Spinal cord (tissue), 10 donors: ENCODE measurements at places on chromosomes 4 and X. TPM values are rescaled to one million over a fixed set of nuclear protein-coding genes. Genes with fewer than 3 reads are reported as not detected.

- H3K4me3 ChIP-seq = no peak overlapping the region
- H3K27me3 ChIP-seq = no peaks in the 10 kb centered on the region
- no peak overlapping the region for H3K27ac ChIP-seq
- no peaks in the 10 kb centered on the region for H3K36me3 ChIP-seq
- H3K4me1 ChIP-seq = no peaks in the 10 kb centered on the region
These were observed 67.4 kb downstream of the ZNF827 start for GRCh38 chr4:145871209-145871608.

DNA sequence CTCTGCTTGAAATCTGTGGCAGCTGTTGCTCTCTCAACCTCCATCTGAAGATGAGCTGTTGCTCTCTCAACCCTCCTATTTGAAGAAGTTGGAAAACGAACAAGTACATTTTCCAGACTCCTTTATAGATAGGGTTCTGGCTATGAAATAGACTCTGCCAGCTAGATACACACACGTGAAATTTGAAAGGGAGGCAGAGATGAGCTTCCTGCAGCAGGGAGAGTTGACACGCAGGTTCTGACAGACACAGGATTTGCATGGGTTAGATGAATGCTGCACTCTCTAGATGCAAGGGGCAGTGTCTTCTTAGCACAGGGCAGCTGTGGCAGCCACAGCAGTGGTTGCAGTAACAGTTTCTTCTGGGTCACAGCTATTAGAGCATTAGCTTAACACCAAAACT is 8.0 kb upstream of the PYURF start:
- DNase-seq = no peak
- H3K27me3 ChIP-seq = no peaks in the 10 kb centered on the region
- H3K4me1 ChIP-seq = no peaks in the 10 kb centered on the region

GRCh38 chr4:105246712-105247111 is 100.0 kb downstream of the TET2 start:
- no peaks in the 10 kb centered on the region for H3K27me3 ChIP-seq
- no peaks in the 10 kb centered on the region for H3K4me1 ChIP-seq
- no peak overlapping the region for H3K27ac ChIP-seq
- DNase-seq = no peak

- H3K4me3 ChIP-seq = no peak overlapping the region
- DNase-seq = no peak
- H3K27ac ChIP-seq = no peak overlapping the region
- no peaks in the 10 kb centered on the region for H3K36me3 ChIP-seq
- no peaks in the 10 kb centered on the region for H3K4me1 ChIP-seq
These were observed 91.5 kb upstream of the MAP9 start for GRCh38 chr4:155468282-155468681.

DNA sequence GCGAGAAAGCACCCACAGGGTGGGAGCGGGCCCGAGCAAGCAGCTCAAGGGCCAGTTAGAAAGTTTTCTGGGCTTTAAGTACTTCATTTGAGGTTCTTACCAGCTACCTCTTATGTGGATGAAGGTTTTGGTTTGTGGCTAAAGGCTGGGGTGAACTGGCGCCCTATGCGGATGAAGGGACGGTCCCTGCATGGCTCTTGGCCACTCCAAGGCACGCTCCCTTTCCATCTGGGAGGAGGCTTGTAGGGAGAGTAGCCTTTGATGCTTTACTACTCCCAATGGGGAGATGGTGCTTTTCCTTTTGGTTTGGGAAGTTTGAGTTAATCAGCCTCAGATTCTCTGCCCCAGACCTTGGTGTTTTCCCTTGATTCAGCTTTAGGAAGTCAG is 17.7 kb downstream of the MRFAP1 start:
- H3K36me3 ChIP-seq = peaks cover 5% of the 10 kb centered on the region
- peaks cover 22% of the 10 kb centered on the region for H3K4me1 ChIP-seq
- H3K4me3 ChIP-seq = no peak overlapping the region
- H3K27ac ChIP-seq = no peak overlapping the region

- H3K27ac ChIP-seq = no peak overlapping the region
- no peaks in the 10 kb centered on the region for H3K36me3 ChIP-seq
- H3K4me3 ChIP-seq = no peak overlapping the region
- no peaks in the 10 kb centered on the region for H3K4me1 ChIP-seq
These were observed 638.5 kb upstream of the FAM241A start for GRCh38 chr4:111506706-111507105.

GRCh38 chr4:76589872-76590797 is 155.1 kb downstream of the SHROOM3 start:
- peak; percentile 26 for DNase-seq
- no peaks in the 10 kb centered on the region for H3K27me3 ChIP-seq
- H3K4me3 ChIP-seq = no peak overlapping the region
- H3K36me3 ChIP-seq = peaks cover 3% of the 10 kb centered on the region
- peak overlapping the region; percentile 68 for H3K27ac ChIP-seq

GRCh38 chr4:88908521-88908920 is 148.5 kb downstream of the FAM13A start:
- H3K27ac ChIP-seq = no peak overlapping the region
- DNase-seq = no peak
- no peaks in the 10 kb centered on the region for H3K4me1 ChIP-seq
- no peaks in the 10 kb centered on the region for H3K27me3 ChIP-seq
- H3K36me3 ChIP-seq = no peaks in the 10 kb centered on the region
- no peak overlapping the region for H3K4me3 ChIP-seq

The RNF150 gene
- total RNA-seq = 28.0 TPM

The AMBN gene
- not detected for total RNA-seq

GRCh38 chrX:129461801-129462456 is 61.4 kb downstream of the SMARCA1 start:
- H3K36me3 ChIP-seq = no peaks in the 10 kb centered on the region
- DNase-seq = no peak
- H3K4me1 ChIP-seq = no peaks in the 10 kb centered on the region
- no peak overlapping the region for H3K4me3 ChIP-seq

- H3K4me1 ChIP-seq = no peaks in the 10 kb centered on the region
- no peak overlapping the region for H3K27ac ChIP-seq
- no peaks in the 10 kb centered on the region for H3K27me3 ChIP-seq
- no peak for DNase-seq
These were observed 1659.8 kb upstream of the ADGRL3 start for GRCh38 chr4:59540311-59540710.

The UGT8 gene
- total RNA-seq = 319 TPM

GRCh38 chrX:56797574-56798338 is 68.7 kb downstream of the NBDY start:
- peaks cover 5% of the 10 kb centered on the region for H3K36me3 ChIP-seq
- no peak overlapping the region for H3K4me3 ChIP-seq
- H3K4me1 ChIP-seq = peaks cover 36% of the 10 kb centered on the region
- H3K27me3 ChIP-seq = no peaks in the 10 kb centered on the region

The ASB11 gene
- 0.06 TPM for total RNA-seq

DNA sequence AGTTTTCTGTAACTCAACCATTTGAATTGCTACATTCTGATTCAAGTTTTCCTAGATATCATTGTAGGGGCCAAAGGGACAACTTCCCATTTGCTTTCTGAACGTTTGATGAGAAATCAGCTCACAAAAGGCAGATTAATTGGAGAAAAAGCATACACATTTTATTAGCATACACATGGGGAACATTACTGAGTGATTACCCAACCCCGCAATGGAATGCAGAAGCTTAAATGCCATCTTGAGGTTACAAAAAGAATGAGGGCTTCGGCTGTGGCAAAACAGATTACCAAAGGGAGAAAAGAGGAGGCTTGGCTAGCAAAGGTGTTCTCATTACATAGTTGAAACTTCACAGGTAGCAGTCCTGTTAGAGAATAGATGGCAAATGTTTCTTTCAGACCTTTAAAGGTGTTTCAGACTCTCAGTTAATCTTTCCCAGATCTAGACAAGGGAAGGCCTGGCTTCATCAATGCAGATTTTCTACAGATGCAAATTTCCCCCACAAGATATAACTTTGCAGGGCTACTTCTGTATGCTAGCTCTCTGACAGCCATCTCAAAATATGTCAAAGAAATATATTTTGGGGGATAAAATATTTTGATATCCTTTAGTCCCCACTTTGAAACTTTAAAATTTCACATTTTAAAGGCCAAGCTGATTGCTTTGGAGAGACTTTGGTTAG is 26.5 kb upstream of the HERC6 start:
- H3K36me3 ChIP-seq = no peaks in the 10 kb centered on the region
- H3K27me3 ChIP-seq = no peaks in the 10 kb centered on the region
- H3K4me1 ChIP-seq = no peaks in the 10 kb centered on the region
- no peak overlapping the region for H3K4me3 ChIP-seq
- DNase-seq = no peak

DNA sequence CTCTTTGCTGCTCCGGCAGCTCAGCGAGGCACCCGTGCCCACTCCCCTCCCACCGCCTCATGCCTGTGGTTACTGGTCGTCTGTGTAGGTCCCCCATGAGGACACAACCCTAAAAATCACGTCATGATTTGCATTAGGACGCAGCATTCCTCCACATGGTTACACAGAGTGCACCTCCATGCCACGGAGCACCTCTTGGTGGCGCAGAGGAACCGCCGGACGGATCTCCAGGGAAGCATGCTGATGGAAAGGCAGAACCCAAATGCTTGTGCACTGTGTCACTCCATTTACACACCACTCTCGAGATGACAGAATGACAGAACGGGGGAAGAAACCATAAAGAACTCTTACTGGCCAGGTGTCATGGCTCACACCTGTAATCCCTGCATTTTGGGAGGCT is 22.4 kb downstream of the FAM53A start:
- no peaks in the 10 kb centered on the region for H3K4me1 ChIP-seq
- H3K4me3 ChIP-seq = no peak overlapping the region
- peaks cover 15% of the 10 kb centered on the region for H3K36me3 ChIP-seq
- H3K27me3 ChIP-seq = no peaks in the 10 kb centered on the region
- DNase-seq = no peak

DNA sequence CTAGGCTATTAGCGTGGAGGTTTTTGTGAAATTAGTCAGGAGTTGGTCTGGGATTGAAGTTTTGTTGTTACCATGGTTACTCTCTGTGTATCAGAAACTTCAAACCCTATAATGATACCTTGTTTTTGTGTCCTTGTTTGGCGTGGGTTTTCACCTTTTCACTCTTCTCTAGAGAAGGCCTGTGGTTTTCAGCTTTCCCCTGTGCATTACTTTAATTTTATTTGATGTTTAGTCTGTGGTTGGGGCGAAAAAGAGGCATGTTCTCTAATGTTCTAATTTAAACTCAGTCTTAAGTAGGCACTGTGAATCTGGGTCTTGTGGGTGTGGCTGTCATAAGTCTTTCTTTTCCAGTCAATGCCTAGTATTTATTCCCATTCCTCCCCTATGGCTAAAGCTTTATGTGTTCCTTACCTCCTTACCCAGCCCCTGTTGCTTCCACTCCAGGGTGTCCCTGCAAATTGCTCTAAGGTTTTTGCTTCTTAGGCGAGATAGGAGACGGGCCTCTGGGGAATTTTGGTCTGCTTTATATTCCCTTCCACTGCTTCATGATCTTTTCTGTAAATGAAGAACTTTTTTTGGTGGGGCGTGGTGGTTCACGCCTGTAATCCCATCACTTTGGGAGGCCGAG is 326.3 kb upstream of the ZCCHC13 start:
- H3K4me1 ChIP-seq = no peaks in the 10 kb centered on the region
- no peak overlapping the region for H3K4me3 ChIP-seq
- peaks cover 2% of the 10 kb centered on the region for H3K36me3 ChIP-seq
- no peak for DNase-seq
- no peaks in the 10 kb centered on the region for H3K27me3 ChIP-seq

DNA sequence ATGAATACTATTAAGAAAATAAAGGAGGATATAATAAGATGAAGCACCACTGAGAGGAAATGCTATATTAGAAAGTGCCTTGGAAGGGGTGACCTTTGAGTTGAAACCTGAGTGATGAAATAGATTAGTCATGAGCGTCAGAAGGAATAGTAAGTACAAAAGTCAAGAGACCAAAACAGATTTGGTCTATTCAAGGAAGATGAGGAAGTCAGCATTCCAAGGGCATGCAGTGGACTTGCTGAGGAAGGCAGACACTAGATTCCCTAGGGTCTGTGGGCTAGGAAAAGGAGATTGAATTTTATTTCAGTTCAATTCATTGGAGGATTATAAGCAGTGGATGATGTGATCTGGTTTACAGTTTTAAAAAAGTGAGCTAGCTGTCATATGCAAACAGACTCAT is 73.0 kb upstream of the WDFY3 start:
- H3K36me3 ChIP-seq = no peaks in the 10 kb centered on the region
- H3K4me3 ChIP-seq = no peak overlapping the region
- H3K4me1 ChIP-seq = no peaks in the 10 kb centered on the region
- H3K27ac ChIP-seq = no peak overlapping the region

The FAM53A gene
- 3.3 TPM for total RNA-seq

The NUDT11 gene
- 14.9 TPM for total RNA-seq

DNA sequence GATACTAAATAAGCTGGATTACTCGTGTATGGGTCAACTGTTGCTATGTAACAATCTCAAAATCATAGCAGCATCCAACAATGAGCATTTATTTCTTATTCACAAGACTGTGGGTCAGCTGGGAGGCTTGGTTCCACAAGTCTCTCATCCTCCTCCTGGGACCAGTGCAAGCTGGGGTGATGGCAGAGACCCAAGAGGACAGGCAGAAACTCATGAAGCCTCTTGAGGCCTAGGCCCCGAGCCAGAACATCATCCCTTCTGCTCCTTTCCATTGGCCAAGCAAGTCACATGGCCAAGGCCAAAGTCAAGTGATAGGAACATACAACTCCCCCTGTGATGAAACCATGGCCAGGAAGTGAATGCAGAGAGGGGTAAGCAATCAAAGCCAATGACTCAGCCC is 422.1 kb downstream of the BCOR start:
- H3K4me1 ChIP-seq = peaks cover 33% of the 10 kb centered on the region
- no peak for DNase-seq
- no peaks in the 10 kb centered on the region for H3K36me3 ChIP-seq
- H3K4me3 ChIP-seq = no peak overlapping the region
- H3K27me3 ChIP-seq = no peaks in the 10 kb centered on the region
- no peak overlapping the region for H3K27ac ChIP-seq

The MAGEC3 gene
- 0.20 TPM for total RNA-seq

The TRPC5OS gene
- 0.10 TPM for total RNA-seq

The CPZ gene
- 34.4 TPM for total RNA-seq

The KLB gene
- total RNA-seq = 0.06 TPM

GRCh38 chr4:86280246-86280645 is 79.6 kb downstream of the MAPK10 start:
- H3K27ac ChIP-seq = no peak overlapping the region
- H3K4me1 ChIP-seq = peaks cover 2% of the 10 kb centered on the region

- no peaks in the 10 kb centered on the region for H3K4me1 ChIP-seq
These were observed 781.2 kb upstream of the DIAPH2 start for GRCh38 chrX:95903490-95903889.

The TMPRSS11B gene
- not detected for total RNA-seq

GRCh38 chr4:4542774-4543485 is 1.1 kb upstream of the STX18 start:
- H3K27ac ChIP-seq = no peak overlapping the region
- no peaks in the 10 kb centered on the region for H3K27me3 ChIP-seq
- H3K4me1 ChIP-seq = peaks cover 9% of the 10 kb centered on the region
- no peak for DNase-seq

The SPACA5 gene
- not detected for total RNA-seq

The ZNF630 gene
- total RNA-seq = 6.2 TPM

The IL21 gene
- not detected for total RNA-seq

The SERTM2 gene
- total RNA-seq = 5.1 TPM

The EGFL6 gene
- total RNA-seq = 21.9 TPM

DNA sequence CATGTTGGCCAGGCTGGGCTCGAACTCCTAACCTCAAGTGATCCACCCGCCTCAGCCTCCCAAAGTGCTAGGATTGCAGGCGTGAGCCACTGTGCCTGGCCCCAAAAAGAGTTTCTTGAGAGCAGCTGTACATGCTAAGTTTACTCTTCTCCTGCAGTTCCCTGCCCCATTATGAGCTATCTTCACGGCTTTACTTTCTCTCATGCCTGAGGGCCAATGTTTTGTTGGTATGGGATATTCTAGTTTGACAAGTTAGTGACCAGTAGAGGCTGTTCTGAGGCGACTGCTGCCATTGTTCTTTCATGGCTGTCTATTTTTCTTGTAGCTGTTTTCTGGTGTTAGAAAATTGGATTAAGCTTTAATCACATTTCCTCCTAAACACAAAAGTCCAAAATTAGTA is 78.0 kb upstream of the STX18 start:
- H3K27ac ChIP-seq = no peak overlapping the region
- H3K4me3 ChIP-seq = no peak overlapping the region
- H3K36me3 ChIP-seq = no peaks in the 10 kb centered on the region
- H3K27me3 ChIP-seq = no peaks in the 10 kb centered on the region
